Smooth muscle cell of the umbilical artery (primary cell): ENCODE measurements at places on chromosomes 2 and 18. TPM values are rescaled to one million over a fixed set of nuclear protein-coding genes. Genes with fewer than 3 reads are reported as not detected.

The SERPINB13 gene
- total RNA-seq, result not detected in 2 replicates

The AP1S3 gene
- 8.0 and 12.6 TPM in 2 replicates for total RNA-seq

The SCG2 gene
- total RNA-seq, result 1.2 and 12.5 TPM in 2 replicates

The PROM2 gene
- total RNA-seq, result 0.30 and 0.83 TPM in 2 replicates

The MTX2 gene
- 18.1 and 20.3 TPM in 2 replicates for total RNA-seq

The TLX2 gene
- not detected in 2 replicates for total RNA-seq

The MOGAT1 gene
- not detected in 2 replicates for total RNA-seq

The CACNB4 gene
- 0.55 and 1.2 TPM in 2 replicates for total RNA-seq

The ACMSD gene
- total RNA-seq, result not detected in 2 replicates

The HOXD3 gene
- 0.92 and 2.4 TPM in 2 replicates for total RNA-seq

The CCL20 gene
- 0.92 and 3.0 TPM in 2 replicates for total RNA-seq

The HJURP gene
- total RNA-seq, result 1.5 and 9.4 TPM in 2 replicates

The MLPH gene
- 11.6 and 50.9 TPM in 2 replicates for total RNA-seq

The AGXT gene
- not detected in 2 replicates for total RNA-seq

The MAP3K19 gene
- not detected in 2 replicates for total RNA-seq
